ENCODE measurements at places on chromosomes 4 and X.

- no peak for DNase-seq
Measured at GRCh38 chr4:103156106-103156505, 42.0 kb downstream of the CENPE start.

DNA sequence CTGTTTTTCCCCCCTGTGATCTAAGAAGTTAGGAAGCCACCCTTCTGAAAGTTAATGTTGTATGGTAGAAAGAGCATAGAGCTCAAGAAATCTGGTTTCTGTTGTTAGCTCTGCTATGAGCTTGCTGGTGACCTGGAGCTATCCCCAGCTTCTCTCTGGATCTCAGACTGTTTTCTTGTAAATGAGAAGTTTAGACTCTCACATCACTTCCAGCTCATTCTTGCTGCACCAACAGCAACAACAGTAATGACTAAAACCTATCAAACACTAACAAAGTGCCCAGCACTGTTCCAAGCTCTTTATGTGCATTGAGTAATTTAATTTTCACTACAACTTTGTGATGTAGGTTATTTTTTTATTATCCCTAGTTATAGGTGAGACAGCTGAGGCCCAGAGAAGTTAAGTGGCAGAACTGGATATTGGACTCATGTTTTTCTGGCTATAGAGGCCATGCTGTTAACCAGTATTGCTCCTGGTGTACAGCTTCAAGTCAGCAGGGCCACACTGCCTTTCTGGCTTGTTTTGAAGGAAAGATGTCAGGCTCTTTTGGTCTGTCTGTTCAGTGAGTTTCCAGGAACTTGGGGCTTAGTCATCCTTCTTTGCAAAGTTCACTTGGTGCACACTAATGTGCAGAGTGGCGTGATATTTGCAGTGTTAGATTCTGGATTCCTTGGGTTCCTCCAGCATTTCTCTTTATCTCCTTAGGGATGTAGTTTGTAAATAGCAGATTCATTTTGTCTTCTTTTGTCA lies 27.8 kb upstream of the TMEM164 start:
- no peak for DNase-seq

GRCh38 chr4:19195696-19196095 lies 1056.0 kb upstream of the SLIT2 start:
- no peak for DNase-seq

GRCh38 chr4:78354782-78355181 lies 196.8 kb upstream of the ANXA3 start:
- no peak for DNase-seq

DNA sequence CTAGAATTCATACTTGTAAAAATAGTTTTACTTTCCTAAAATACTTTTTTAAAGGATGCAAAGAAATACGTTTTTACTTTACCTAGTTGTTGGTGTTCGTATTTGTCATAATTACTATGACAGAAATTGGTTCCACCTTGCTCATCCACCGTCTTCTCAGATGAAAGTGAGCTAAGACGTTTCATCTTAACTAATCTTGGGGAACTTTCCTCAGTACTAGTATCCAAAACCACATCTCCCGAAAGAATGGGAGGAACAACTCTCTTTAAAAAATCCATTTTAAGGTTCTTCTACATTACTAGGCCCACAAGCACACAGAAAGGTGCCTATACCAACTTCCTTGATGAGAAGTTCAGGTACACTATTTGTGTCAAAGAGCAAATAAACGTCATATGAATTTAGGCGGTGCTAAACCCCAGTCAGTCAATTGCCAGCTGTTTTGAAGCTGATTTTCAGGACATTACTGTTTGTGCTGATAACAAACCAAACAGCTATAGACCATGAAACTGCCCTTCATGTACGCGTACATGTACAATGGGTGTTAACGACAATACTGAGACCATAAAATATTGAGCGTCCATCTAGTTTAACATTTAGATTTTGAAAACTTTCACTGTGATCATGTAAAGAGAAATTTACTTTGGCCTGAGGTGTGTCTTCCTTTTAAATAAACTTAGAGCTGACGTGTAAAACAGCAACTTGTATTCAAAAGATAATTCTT lies 99.1 kb downstream of the FRYL start:
- DNase-seq: no peak

Data from ovary (tissue), 10 donors.